ENCODE measurements at places on chromosomes 5 and 9.

- DNase-seq: no peak
Measured at GRCh38 chr9:36826581-36826980, 207.5 kb downstream of the PAX5 start.

- DNase-seq: no peak
Measured at GRCh38 chr5:16721151-16722096, 104.6 kb upstream of the RETREG1 start.

DNA sequence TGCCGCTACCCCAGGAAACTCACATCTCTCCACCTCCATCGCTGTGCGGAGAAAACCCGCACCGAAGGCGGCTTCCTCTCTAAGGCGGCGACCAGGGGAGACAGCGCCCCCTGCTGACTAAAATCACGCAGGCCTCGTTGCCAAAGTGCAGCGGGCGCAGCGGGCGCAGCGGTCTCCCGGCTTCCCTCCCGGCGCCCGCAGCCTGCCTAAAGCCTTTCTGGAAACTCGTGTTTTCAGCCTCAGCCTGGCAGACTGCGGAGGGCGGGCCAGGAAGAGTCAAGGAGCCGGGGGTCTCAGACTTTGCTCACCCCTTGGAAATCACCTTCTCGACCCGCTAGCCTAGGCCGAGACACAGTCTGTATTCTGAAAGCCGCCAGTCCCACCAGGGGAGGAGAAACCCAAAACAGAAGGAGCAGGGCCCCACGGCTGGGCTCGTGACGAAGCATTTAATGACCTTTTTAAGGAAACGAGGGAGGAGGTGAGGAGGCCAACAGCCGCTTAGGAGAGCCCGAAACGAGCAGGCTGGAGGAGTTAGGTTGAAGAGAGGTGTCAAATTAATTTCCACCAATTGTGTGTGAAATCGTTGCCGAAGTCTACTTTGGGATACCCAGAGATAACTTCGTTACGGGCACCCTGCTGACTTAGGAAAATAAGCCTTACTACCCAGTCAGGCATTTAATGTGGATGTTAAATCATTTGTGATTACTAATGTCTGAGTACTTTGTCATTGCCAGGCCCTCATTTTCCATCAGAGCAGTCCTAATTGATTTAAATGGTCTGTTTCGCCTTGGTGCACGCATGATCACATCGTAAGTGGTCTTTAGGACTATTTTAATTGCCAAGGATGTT lies 7.3 kb upstream of the FOXB2 start:
- no peak for DNase-seq

GRCh38 chr9:31744589-31744988 lies 639.9 kb upstream of the ACO1 start:
- no peak for DNase-seq

DNA sequence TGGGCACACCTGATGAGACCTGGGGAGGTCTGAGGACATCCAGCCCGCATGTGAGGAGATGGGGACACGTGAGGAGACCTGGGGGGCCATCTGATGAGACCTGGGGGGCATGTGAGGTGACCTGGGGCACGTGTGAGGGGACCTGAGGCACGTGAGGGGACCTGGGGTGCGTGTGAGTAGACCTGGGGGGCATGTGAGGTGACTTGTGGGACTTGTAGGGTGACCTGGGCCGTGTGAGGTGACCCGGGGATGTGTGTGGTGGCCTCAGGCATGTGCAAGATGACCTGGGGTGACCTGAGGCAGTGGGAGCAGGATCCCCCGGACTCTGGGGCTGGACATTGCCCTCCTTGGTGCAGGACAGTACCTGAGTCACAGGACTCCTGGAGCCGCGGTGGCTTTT lies 30.6 kb downstream of the PNPLA7 start:
- no peak for DNase-seq

DNA sequence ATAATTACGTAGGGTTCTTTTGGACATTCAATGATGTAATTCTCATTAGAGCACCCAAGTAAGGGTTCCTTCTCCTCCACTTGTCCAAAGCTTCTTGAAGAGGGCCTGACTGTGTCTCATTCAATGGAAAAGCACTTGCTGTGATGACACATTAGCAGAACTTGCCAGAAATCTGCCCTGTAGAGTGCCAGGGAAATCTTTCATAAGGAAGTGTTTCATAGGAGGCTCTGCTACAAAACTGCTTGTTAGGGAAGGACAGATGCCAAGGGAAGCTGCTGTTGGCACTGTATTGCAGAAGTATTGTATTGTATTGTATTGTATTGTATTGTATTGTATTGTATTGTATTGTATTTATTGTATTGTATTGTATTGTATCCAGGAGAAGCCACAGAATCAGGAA lies 45.5 kb upstream of the MPDZ start:
- DNase-seq: no peak

- no peak for DNase-seq
Measured at GRCh38 chr5:111514087-111514486, 1.8 kb upstream of the STARD4 start.

DNA sequence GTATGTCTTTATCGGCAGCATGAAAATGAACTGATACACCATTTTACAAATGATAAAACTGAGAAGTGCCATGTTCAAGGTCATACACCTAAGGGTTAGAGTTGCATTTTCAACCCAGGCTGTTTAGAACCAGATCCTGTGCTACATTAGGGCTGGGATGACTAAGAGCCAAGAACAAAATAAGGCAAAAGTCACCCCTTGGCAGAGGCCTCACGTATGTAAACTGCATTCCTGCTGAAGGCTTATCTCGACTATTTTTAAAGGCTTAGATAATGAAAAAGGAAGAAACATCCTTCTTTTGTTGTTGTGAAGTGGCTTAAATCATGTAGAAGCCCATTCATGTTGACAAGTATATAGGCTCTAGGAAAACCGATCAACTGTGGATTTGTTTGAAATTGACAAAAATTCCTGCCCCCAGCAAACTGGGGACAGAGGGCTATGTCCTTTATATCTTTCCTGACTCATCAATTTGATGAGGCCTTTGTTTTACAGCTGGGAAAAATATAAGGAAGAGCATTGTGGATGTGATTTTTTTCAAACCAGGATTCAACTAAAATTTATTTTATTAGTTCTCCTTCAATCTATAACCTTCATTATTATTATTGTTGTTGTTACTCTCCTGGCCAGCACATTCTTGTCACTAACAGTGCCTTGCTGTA lies 196.5 kb downstream of the SNX18 start:
- DNase-seq: no peak

DNA sequence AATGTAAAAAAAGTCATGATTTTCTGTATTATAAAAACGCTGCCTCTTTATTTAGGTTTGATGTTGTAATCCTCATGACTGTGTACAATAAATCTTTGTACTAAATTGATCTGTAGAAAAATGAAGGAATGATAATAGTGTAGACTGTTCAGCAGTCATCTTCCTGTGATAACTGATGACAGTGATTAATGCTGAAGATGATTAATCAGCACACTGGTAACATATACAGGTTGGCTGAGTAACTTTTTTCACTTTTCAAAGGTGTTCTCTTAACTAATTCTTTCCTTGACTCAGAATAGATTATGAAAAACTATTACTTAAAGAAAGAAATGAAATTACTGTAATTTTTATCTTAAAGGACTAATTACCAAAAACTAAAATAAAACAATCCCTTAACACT lies 122.5 kb downstream of the RFX3 start:
- no peak for DNase-seq

GRCh38 chr5:157443041-157443549 lies 16.9 kb upstream of the NIPAL4 start:
- no peak for DNase-seq

GRCh38 chr9:105064248-105065097 lies 136.5 kb upstream of the ABCA1 start:
- peak; percentile 93 for DNase-seq

- no peak for DNase-seq
Measured at GRCh38 chr5:109853377-109853776, 163.7 kb downstream of the MAN2A1 start.

GRCh38 chr5:137822984-137823383 lies 44.7 kb upstream of the MYOT start:
- no peak for DNase-seq

DNA sequence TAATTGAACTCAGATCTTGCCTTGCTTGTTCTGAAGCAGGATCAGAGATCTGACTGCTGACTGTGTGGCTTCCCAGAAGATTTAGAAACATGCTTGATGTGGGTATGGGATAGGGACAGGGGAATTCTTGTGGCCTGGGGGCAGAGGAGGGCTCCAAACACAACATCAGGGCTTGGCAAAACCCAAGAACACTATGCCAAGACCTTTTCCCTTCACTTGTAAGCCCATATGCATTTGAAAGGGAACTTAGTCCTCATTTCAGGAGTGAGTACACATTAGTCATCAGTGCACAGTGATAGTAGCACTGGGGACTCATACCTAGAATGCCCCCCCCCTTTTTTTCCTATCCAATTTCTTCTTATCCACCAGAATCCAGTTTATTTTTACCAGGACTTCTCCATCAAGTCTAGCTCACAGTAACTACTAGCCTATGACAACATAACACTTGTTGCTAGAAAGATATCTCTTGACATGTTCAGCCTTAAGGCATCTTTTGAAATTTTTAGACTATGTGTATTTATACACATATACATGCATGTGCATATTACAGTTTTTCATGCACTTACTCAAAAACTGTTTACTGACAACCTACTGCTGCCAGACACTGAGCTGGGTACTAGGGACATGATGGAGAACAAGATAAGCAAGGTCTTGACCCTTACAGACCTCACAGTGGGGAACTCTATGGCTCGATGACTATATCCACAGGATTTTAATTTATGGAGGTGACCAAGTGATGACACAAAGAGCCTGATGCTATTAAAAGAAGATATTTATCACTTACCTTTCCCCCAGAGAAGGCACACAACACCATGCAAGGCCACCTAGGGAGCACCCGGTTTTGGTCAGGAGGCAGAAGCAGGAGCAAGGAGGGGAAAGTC lies 158.3 kb upstream of the MAP3K1 start:
- DNase-seq: no peak

GRCh38 chr5:144335561-144335960 lies 164.9 kb downstream of the KCTD16 start:
- no peak for DNase-seq

GRCh38 chr9:124809211-124809610 lies 32.3 kb downstream of the OLFML2A start:
- no peak for DNase-seq

- no peak for DNase-seq
Measured at GRCh38 chr5:92734211-92734940, 846.6 kb downstream of the NR2F1-AS1 start.

DNA sequence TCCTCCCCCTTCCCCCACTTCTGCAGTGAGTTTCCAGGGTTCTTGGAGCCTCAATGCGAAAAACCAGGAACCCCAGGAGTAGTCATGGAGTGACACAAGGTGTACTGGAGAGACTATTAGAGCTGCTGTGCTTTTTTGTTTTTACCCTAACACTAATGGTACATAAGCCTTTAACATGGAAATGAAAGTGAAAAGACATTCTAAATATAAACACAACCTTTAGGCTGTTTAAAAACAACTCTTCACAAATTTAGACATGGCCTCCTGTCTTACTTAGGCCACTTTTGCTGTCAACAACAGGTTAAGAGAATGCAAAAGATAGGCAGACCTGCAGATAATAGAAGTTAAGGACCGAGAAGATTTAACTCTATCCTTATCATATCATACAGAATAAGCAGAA lies 232.2 kb downstream of the DENND1A start:
- DNase-seq: no peak

DNA sequence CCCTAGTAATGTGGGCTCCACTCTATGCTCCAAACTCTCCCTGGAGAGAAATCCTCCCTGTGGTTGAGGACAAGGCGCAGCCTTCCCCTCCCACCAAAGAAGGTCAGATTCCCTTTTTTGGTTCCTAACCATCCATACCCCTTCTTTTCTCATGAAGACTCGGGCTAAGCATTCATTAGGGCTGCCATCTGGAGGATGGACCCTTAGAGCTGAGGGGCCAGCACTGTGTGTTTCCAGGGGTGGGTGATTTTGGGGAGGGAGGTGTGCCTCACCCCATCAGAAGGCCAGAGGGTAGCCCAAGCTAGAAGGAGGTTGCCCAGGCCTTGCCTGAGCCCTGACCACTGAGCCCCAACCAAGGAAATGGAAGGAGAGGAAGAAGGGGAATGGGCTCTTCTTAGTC lies 36.8 kb downstream of the TGFBI start:
- no peak for DNase-seq

GRCh38 chr9:126483468-126484073 lies 130.2 kb upstream of the LMX1B start:
- no peak for DNase-seq
